ENCODE measurements at places on chromosomes 1 and 21. TPM values are rescaled to one million over a fixed set of nuclear protein-coding genes. Genes with fewer than 3 reads are reported as not detected.

Gene ZNF281
- total RNA-seq = 14.7 TPM

Gene PCP4L1
- total RNA-seq = 15.2 TPM

GRCh38 chr1:59669752-59670312 lies 144.9 kb upstream of the HOOK1 start:
- no peaks in the 10 kb centered on the region for H3K4me1 ChIP-seq
- H3K27ac ChIP-seq = peak overlapping the region; percentile 36
- no peak overlapping the region for H3K4me3 ChIP-seq

GRCh38 chr1:32040711-32041110 lies 27.0 kb downstream of the KHDRBS1 start:
- H3K4me1 ChIP-seq = no peaks in the 10 kb centered on the region
- no peaks in the 10 kb centered on the region for H3K27me3 ChIP-seq
- H3K27ac ChIP-seq = no peak overlapping the region
- no peak overlapping the region for H3K4me3 ChIP-seq
- DNase-seq = no peak

GRCh38 chr1:23403038-23403336 lies 21.6 kb downstream of the TCEA3 start:
- H3K36me3 ChIP-seq = no peaks in the 10 kb centered on the region
- no peaks in the 10 kb centered on the region for H3K4me1 ChIP-seq
- H3K4me3 ChIP-seq = no peak overlapping the region
- H3K27me3 ChIP-seq = no peaks in the 10 kb centered on the region

Data from sigmoid colon (tissue), 7 donors.